ENCODE measurements at places on chromosomes 12 and 14.

- DNase-seq = peak; percentile 19
- H3K4me3 ChIP-seq = no peak overlapping the region
- no peaks in the 10 kb centered on the region for H3K27me3 ChIP-seq
- no peak overlapping the region for H3K27ac ChIP-seq
- no peaks in the 10 kb centered on the region for H3K4me1 ChIP-seq
These were observed 178.9 kb upstream of the FKBP4 start for GRCh38 chr12:2615665-2616402.

DNA sequence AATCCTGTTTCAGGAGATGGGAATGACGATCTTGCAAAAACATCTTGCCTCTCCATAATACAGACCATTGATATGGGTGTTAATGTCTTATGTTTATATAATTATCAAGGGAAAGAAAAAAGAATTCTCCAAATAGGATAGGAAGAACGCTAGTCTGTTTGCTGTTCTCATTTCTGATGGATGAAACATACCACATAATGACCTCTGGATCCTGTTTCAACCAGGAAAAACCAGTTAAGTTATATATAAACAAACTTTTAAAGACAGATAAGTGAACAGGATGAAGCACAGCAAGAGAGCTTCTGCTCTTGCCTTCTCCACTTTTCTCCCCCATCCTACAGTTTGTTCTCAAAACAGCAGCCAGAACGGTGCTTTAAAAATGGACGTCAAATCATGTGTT is 27.8 kb downstream of the COQ6 start:
- peaks cover 51% of the 10 kb centered on the region for H3K36me3 ChIP-seq
- no peaks in the 10 kb centered on the region for H3K27me3 ChIP-seq
- H3K4me1 ChIP-seq = peaks cover 7% of the 10 kb centered on the region
- DNase-seq = no peak
- H3K4me3 ChIP-seq = no peak overlapping the region

GRCh38 chr12:112419297-112420133 is 768 bp downstream of the PTPN11 start:
- peak overlapping the region; percentile 95 for H3K27ac ChIP-seq
- H3K36me3 ChIP-seq = no peaks in the 10 kb centered on the region
- H3K27me3 ChIP-seq = no peaks in the 10 kb centered on the region

- H3K36me3 ChIP-seq = no peaks in the 10 kb centered on the region
- DNase-seq = no peak
- no peaks in the 10 kb centered on the region for H3K4me1 ChIP-seq
- no peak overlapping the region for H3K27ac ChIP-seq
- H3K4me3 ChIP-seq = no peak overlapping the region
- H3K27me3 ChIP-seq = no peaks in the 10 kb centered on the region
These were observed 45.7 kb upstream of the GRIP1 start for GRCh38 chr12:66724616-66725015.
